A673 (cell line): ENCODE measurements at places on chromosomes 4 and X. TPM values are rescaled to one million over a fixed set of nuclear protein-coding genes. Genes with fewer than 3 reads are reported as not detected.

DNA sequence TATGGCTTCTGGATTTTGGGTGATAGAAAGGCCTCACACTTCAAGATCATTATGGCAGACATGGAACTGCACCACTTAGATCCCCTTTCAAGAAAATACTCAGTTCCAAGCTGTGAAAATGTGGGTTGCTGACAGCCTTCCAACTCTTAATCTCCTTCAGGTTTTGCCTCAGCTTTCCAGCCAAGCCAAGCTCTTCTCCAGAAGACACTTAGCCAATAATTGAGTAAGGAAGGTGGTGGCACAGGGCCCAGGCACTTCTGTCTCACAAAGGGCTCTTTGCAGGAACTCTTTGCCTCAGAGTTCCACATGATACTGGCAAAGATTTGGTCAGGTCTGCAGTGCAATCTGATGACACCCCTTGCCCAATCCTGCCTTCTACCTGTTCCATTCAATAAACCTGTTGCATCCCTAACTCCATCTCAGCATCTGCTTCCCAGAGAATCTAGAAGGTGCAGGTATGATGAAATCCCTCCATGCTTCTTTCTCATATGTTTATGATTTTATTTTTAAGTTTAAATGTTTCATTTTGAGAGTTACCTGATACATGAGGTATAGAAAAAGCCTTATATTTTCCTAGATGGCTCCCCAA is 30.6 kb downstream of the ANXA5 start:
- peaks cover 43% of the 10 kb centered on the region for H3K36me3 ChIP-seq
- H3K4me1 ChIP-seq = peaks cover 24% of the 10 kb centered on the region
- H3K4me3 ChIP-seq = no peak overlapping the region
- DNase-seq = no peak

KCTD8 gene
- not detected in 2 replicates for total RNA-seq

PDCL2 gene
- total RNA-seq = not detected in 2 replicates

CCSER1 gene
- total RNA-seq = not detected in 2 replicates

DNA sequence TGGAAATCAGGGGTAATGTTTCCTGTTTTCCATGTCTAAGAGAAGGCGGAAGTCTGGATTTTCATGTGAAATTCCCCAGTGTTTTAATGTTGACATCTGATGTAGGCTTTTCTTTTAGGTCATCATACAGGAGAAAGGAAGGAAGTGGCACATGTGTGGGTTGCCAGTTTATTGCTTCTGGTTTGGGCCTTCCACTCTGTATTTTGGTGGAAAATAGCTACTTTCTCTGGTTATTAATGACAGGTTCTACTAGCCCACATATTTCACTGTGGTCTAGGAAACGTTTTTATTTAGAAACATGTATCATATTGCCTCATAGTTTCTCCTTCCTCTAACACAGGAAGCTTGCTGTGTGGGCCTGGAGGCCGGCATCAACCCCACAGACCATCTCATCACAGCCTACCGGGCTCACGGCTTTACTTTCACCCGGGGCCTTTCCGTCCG is 7.2 kb downstream of the PDHA1 start:
- DNase-seq = no peak
- no peaks in the 10 kb centered on the region for H3K27me3 ChIP-seq
- no peak overlapping the region for H3K4me3 ChIP-seq
- no peaks in the 10 kb centered on the region for H3K4me1 ChIP-seq
- peaks cover 49% of the 10 kb centered on the region for H3K36me3 ChIP-seq
- no peak overlapping the region for H3K27ac ChIP-seq

- H3K36me3 ChIP-seq = no peaks in the 10 kb centered on the region
- no peak overlapping the region for H3K27ac ChIP-seq
- H3K27me3 ChIP-seq = no peaks in the 10 kb centered on the region
- DNase-seq = no peak
- no peaks in the 10 kb centered on the region for H3K4me1 ChIP-seq
These were observed 57.0 kb upstream of the GBA3 start for GRCh38 chr4:22635692-22636091.

GRCh38 chrX:55593296-55593695 is 29.9 kb upstream of the FOXR2 start:
- no peak overlapping the region for H3K4me3 ChIP-seq
- no peaks in the 10 kb centered on the region for H3K4me1 ChIP-seq
- DNase-seq = no peak
- H3K36me3 ChIP-seq = no peaks in the 10 kb centered on the region

DNA sequence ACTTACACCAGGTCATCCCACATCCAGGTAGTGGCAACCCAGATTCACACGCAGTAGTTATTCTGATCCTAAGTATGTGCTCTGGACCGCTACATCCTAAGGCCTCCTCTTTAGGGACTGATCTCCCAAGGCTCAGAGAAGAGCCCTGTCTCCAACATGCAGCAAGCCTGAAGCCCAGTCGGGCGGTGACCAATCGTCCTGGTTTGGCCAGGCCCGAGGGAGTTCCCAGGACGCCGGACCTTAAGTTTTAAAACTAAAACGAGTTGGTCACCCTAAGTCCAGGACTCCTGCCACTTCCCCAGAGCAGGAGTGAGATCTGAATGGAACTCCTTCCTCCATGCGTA is 385 bp downstream of the LYAR start:
- H3K4me1 ChIP-seq = peaks cover 14% of the 10 kb centered on the region
- H3K4me3 ChIP-seq = peak overlapping the region; percentile 73
- peaks cover 16% of the 10 kb centered on the region for H3K36me3 ChIP-seq
- no peaks in the 10 kb centered on the region for H3K27me3 ChIP-seq
- DNase-seq = no peak
- peak overlapping the region; percentile 82 for H3K27ac ChIP-seq

DNA sequence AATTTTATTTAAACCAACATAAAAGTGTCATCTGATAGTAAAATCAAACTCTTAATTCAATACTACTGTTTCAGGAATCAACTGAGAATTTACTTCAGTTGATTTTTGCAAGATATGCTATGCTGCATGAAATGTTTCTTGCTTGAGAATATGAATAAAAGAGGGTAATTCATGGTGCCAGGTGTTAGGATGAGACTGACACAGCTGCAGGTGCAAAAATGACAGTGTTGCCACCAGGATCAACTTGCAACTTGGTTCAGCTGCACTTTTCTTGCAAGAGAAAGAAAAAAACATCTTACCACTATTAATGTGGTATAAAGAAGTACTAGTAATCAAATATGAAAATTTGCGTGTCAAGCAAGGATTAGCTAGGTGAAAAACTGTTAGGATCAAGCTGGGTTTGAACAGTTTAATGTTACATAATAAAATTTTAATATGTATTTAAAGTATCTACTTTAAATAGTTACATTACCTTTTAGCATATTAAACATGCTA is 49.7 kb downstream of the CHIC2 start:
- no peaks in the 10 kb centered on the region for H3K4me1 ChIP-seq
- no peak overlapping the region for H3K4me3 ChIP-seq
- no peaks in the 10 kb centered on the region for H3K27me3 ChIP-seq
- DNase-seq = no peak
- no peak overlapping the region for H3K27ac ChIP-seq

ARHGAP36 gene
- total RNA-seq = not detected in 2 replicates

GRCh38 chr4:102441978-102442911 is 58.9 kb upstream of the NFKB1 start:
- no peak overlapping the region for H3K4me3 ChIP-seq
- no peak for DNase-seq
- no peaks in the 10 kb centered on the region for H3K36me3 ChIP-seq

- no peaks in the 10 kb centered on the region for H3K27me3 ChIP-seq
- no peaks in the 10 kb centered on the region for H3K36me3 ChIP-seq
- H3K4me3 ChIP-seq = no peak overlapping the region
- no peak for DNase-seq
- H3K4me1 ChIP-seq = no peaks in the 10 kb centered on the region
These were observed 464.5 kb downstream of the BCOR start for GRCh38 chrX:39633293-39633692.

DNA sequence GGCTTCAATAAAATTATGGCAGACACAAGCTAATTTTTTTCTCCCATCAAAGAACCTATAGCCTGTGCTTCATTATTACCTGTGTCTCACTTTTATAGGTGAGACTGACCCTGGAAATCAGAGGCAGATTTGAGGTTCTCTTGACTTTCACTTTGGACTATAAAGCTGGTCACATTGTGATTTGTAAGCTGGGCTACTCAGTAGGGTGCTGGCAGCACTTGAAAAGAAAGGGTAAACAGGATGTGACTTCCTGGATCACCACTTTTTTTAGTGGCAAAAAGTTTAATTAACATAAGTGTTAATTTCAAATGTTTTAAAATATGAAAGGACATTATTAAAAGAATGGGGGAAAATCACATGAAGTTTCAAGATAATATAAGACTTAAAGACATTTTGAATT is 50.6 kb upstream of the GATB start:
- no peaks in the 10 kb centered on the region for H3K36me3 ChIP-seq
- H3K27ac ChIP-seq = no peak overlapping the region
- H3K27me3 ChIP-seq = no peaks in the 10 kb centered on the region
- peak; percentile 3 for DNase-seq
- H3K4me1 ChIP-seq = no peaks in the 10 kb centered on the region

GRCh38 chr4:8047837-8048678 is 108.4 kb upstream of the AFAP1 start:
- no peaks in the 10 kb centered on the region for H3K36me3 ChIP-seq
- DNase-seq = no peak
- no peak overlapping the region for H3K27ac ChIP-seq
- H3K4me1 ChIP-seq = peaks cover 9% of the 10 kb centered on the region

- H3K4me1 ChIP-seq = no peaks in the 10 kb centered on the region
- H3K27me3 ChIP-seq = peaks cover 15% of the 10 kb centered on the region
- H3K27ac ChIP-seq = no peak overlapping the region
- no peak overlapping the region for H3K4me3 ChIP-seq
These were observed 156.0 kb downstream of the SH3KBP1 start for GRCh38 chrX:19731307-19731820.

GRCh38 chr4:111678479-111678878 is 466.8 kb upstream of the FAM241A start:
- H3K27ac ChIP-seq = no peak overlapping the region
- peaks cover 29% of the 10 kb centered on the region for H3K4me1 ChIP-seq
- no peak overlapping the region for H3K4me3 ChIP-seq
- H3K27me3 ChIP-seq = no peaks in the 10 kb centered on the region
- no peaks in the 10 kb centered on the region for H3K36me3 ChIP-seq

DNA sequence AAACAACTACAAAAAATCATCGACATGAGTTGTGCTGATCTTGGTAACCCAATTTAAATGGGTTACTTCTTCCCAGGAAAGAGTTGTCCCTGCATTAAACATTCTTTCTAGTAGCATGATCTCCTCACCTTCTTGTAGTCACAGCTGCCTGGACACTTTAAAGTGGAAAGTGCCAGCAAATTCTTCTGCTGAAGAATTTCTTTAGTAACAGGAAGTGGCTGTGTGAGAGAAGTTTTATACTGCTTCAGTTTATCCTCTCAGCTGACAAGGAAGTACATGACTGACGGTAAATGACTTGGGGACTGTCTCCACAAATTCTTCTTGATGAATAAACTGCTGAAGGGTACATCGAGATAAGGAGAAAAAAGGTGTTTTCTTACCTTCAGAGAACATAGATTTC is 18.2 kb upstream of the TNIP3 start:
- H3K4me3 ChIP-seq = no peak overlapping the region
- no peak for DNase-seq
- no peaks in the 10 kb centered on the region for H3K27me3 ChIP-seq
- H3K27ac ChIP-seq = peak overlapping the region; percentile 9
- H3K4me1 ChIP-seq = peaks cover 15% of the 10 kb centered on the region

DNA sequence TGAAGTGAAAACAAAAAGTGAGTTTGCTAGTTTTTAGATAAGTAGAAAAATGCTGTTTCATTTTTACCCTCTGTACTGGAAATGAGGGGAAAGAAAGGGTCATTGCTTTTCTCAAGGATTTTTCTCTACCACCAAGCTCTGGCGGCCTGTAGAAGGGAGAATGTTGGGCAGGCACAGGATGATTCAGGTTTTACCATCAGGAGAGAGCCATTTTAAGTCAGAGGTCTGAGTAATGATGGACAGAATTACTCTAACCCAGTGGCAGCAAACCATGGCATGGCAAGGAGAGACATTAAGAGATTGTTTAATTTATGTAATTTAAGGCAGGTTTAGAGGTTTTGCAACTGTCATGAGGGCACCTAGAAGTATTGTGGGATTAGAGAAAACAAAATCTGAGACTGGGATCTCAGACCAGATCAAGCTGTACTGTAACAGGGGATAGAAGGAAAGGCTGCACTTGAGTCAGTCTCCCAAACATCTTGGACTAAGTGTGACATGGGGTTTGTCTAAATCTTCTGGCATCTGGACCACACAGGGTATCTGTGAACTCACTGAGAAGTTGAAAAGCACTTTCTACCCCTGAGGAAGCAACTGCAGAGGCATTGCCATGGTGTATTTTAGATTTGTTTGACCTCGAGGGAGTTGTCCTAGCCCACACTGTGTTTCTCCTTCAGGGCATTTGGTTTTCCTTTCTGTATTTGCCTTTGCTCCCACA is 81.6 kb downstream of the BANK1 start:
- no peak overlapping the region for H3K27ac ChIP-seq
- no peaks in the 10 kb centered on the region for H3K4me1 ChIP-seq
- no peaks in the 10 kb centered on the region for H3K36me3 ChIP-seq
- H3K27me3 ChIP-seq = no peaks in the 10 kb centered on the region
- DNase-seq = no peak

GAGE10 gene
- not detected in 2 replicates for total RNA-seq

DNA sequence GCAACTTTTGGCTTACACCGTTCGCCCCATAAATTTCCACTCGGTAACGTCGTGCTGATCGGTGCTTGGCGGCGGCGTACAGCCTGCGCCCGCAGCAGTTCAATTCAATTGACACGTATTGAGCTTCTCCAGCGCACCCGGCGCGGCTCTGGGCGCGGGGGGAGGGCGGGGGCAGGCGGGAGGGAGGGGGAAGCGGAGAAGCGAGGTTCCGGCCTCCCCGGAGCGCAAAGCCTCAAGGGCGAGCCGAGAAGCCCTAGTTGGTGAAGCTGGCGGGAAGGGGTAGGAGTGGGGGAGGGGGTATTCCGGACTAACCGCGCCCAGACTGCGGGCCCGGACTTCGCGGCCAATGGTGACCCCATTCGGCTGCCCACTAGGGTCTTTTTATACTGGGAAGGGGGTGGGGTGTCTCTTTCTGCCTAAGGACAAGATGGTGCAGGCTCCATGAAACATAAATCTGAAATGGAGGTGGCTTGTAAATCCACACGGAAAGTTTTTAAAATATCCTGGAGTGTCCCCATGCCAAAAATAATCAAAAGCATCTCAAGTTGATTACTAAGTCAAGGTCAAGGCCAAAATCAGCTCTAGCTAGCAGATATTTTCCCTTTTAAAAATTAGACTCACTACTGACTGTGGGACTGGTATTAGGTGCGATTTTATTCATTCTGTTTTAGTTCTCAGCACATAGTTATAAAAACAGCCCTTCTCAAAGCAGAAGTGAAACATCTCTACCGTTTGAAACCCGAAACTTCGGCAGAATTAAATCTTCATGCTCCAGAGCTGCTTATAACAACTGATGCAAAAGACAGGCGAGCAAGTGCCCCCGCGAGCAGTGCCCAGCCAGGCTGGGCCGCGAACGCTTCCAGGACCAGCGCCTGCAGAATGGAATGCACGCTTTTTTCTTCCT is 1.5 kb upstream of the BCOR start:
- H3K27me3 ChIP-seq = no peaks in the 10 kb centered on the region
- peak overlapping the region; percentile 64 for H3K4me3 ChIP-seq
- no peak for DNase-seq
- peak overlapping the region; percentile 74 for H3K27ac ChIP-seq

PASD1 gene
- not detected in 2 replicates for total RNA-seq
